Activated B cell treated with CpG ODN at 0.5 μM for 24 hours (primary cell): ENCODE measurements at places on chromosomes 5 and 9. TPM values are rescaled to one million over a fixed set of nuclear protein-coding genes. Genes with fewer than 3 reads are reported as not detected.

DNA sequence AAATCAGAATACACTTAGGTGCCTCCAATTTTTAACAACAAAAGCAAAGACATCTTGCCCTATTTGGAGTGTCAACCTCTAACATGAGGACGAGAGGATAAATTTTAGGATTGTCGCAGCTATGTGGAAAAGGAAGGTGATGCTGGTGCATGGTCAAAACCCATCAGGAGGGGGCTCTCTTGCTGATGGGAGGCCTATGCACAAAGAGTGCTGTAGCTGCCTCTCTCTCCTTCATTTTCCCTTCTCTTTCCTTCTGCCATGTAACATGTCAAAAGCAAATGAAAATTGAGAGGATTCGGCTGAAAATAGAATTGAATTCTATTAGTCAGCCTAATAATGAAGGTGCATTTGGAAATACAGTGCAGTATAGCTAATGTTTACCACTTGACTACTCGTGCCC lies 578.7 kb upstream of the ZNF462 start:
- H3K27ac ChIP-seq: no peak overlapping the region
- no peaks in the 10 kb centered on the region for H3K36me3 ChIP-seq
- no peaks in the 10 kb centered on the region for H3K27me3 ChIP-seq
- H3K4me1 ChIP-seq: no peaks in the 10 kb centered on the region

GRCh38 chr9:127931092-127931881 lies 710 bp upstream of the PIP5KL1 start:
- H3K27me3 ChIP-seq: peaks cover 3% of the 10 kb centered on the region
- H3K36me3 ChIP-seq: peaks cover 21% of the 10 kb centered on the region
- no peak overlapping the region for H3K27ac ChIP-seq
- DNase-seq: no peak
- peaks cover 45% of the 10 kb centered on the region for H3K4me1 ChIP-seq

GRCh38 chr9:128243215-128244018 lies 32.4 kb downstream of the GOLGA2 start:
- peaks cover 25% of the 10 kb centered on the region for H3K27me3 ChIP-seq
- no peak for DNase-seq
- H3K27ac ChIP-seq: no peak overlapping the region
- no peak overlapping the region for H3K4me3 ChIP-seq

Gene SLC28A3
- not detected in 2 replicates for total RNA-seq

GRCh38 chr5:77428526-77428925 lies 63.6 kb downstream of the WDR41 start:
- H3K36me3 ChIP-seq: peaks cover 59% of the 10 kb centered on the region
- H3K4me3 ChIP-seq: no peak overlapping the region
- no peaks in the 10 kb centered on the region for H3K4me1 ChIP-seq
- H3K27ac ChIP-seq: no peak overlapping the region
- no peak for DNase-seq
- no peaks in the 10 kb centered on the region for H3K27me3 ChIP-seq

Gene RPL12
- total RNA-seq: 2,278 and 2,307 TPM in 2 replicates

DNA sequence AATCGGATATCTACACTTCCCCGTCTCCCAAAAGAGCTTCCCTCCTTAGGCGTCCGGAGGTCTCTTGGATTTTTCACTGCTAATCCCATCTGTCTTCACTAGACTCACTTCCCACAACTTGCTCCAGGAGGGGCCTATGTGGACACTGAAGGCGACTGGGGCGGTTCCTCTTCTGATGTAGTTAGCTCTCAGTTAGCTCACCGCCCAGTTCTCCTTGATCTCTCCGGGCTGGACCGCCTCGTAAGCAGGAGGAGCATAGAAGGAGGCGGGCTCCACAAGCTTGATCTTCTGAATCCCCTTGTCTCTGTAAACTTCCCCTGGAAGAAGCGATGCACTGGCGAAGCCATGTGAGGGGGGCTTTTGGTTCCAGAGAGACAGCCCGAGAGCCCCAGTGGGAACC lies 112.0 kb upstream of the SELENOP start:
- H3K27me3 ChIP-seq: no peaks in the 10 kb centered on the region
- peaks cover 2% of the 10 kb centered on the region for H3K4me1 ChIP-seq
- no peak for DNase-seq
- no peak overlapping the region for H3K4me3 ChIP-seq
- no peak overlapping the region for H3K27ac ChIP-seq
- no peaks in the 10 kb centered on the region for H3K36me3 ChIP-seq

DNA sequence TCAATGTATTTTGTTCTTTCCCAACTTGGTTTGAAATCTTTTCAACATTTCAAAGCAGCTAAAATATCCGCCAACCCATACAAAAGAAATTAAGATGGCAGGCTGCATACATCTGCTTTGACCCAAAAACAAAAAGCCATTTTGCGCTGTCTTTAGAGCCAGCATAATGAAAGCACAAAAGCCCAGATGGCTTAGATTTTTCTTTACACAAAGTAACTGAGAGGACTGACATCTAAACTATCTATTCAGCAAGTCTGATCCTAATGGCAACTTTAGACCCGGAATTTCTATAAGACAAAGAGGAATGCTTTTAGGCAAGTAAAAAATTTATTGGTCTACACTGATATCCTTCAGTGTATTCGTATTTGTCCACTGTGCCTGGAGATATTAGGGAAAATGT lies 86.3 kb downstream of the MYO10 start:
- no peak for DNase-seq
- H3K36me3 ChIP-seq: no peaks in the 10 kb centered on the region
- no peaks in the 10 kb centered on the region for H3K4me1 ChIP-seq
- H3K4me3 ChIP-seq: no peak overlapping the region

GRCh38 chr5:11452852-11453251 lies 451.4 kb downstream of the CTNND2 start:
- no peaks in the 10 kb centered on the region for H3K36me3 ChIP-seq
- H3K4me1 ChIP-seq: no peaks in the 10 kb centered on the region
- H3K4me3 ChIP-seq: no peak overlapping the region
- no peaks in the 10 kb centered on the region for H3K27me3 ChIP-seq
- no peak for DNase-seq

Gene FOXD4L5
- total RNA-seq: 0.49 and 0.75 TPM in 2 replicates

DNA sequence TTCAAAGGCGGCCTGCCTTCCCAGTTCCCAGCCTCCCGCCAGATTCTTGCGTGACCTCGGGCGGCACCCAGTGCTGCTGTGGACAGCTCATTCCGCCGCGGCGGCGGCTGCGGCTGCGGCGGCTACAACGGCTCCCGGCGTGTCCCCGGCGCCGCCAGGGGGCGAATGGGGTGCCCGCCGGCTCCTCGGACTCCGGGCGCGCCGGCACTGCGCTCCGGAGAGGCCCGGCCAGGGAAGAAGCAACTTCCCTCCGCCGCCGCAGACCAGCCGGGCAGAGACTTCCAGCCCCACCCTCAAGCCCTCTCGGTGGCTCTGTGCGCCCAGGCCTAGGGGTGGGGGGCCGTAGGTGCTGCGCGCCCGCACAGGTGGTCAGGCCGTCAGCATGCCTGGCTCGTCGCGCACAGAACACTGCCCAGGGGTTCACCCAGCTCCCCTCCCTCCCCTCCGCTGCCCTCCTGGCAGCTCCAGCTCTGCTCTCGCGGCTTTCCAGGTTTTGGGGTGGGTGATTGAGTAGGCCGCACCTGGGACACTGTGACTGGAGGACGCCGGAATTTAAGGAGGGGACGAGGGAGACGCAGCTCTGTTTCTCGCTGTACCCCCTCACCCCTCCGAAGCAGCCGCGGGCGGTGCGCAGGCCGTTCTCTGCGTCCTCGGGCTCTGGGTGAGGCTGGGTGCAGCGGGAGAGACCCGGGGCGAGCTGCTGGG lies 20.2 kb downstream of the IGIP start:
- peak; percentile 62 for DNase-seq
- no peak overlapping the region for H3K27ac ChIP-seq
- peaks cover 21% of the 10 kb centered on the region for H3K27me3 ChIP-seq
- H3K4me1 ChIP-seq: peaks cover 26% of the 10 kb centered on the region
- peak overlapping the region; percentile 52 for H3K4me3 ChIP-seq

DNA sequence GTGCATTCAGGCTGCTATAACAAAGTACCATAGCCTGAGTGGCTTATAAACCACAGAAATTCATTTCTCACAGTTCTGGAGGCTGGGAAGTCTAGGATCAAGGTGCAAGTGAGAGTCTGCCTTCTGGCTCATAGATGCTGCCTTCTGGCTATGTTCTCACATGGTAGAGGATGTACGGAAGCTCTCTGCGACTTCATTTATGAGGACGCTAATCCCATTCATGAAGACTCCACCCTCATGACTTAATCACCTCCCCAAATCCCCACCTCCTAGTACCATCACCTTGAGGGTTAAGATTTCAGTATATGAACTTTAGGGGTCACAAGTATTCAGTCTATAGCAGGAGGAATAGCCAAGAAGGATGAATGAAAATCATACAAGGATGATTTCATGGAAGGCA lies 37.3 kb upstream of the KCNIP1 start:
- H3K4me3 ChIP-seq: no peak overlapping the region
- no peaks in the 10 kb centered on the region for H3K36me3 ChIP-seq

DNA sequence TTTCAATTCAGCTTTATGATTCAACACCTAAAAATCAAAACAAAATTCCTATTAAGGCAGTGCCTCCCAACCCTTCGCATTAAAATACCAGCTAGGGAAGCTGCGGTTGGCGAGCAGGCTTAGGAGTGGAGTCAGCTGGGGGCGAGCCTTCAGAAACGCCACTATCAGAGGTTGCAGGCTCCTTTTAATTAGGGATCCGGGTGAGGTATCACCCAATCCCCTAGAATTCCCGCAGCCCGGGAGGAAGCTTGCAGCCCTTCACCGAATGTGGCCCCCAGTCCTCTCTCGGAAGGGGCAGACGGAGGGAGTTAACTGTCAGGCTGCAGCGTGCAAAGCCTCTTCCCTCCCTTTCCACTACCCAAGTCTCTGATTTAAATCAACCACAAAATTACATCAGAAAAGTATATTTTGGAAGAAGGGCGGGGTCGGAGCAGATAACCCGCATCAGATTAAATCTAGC lies 1.7 kb downstream of the STC2 start:
- H3K27me3 ChIP-seq: peaks cover 64% of the 10 kb centered on the region
- H3K36me3 ChIP-seq: no peaks in the 10 kb centered on the region
- no peak overlapping the region for H3K4me3 ChIP-seq
- peaks cover 10% of the 10 kb centered on the region for H3K4me1 ChIP-seq
- DNase-seq: no peak
- H3K27ac ChIP-seq: no peak overlapping the region

DNA sequence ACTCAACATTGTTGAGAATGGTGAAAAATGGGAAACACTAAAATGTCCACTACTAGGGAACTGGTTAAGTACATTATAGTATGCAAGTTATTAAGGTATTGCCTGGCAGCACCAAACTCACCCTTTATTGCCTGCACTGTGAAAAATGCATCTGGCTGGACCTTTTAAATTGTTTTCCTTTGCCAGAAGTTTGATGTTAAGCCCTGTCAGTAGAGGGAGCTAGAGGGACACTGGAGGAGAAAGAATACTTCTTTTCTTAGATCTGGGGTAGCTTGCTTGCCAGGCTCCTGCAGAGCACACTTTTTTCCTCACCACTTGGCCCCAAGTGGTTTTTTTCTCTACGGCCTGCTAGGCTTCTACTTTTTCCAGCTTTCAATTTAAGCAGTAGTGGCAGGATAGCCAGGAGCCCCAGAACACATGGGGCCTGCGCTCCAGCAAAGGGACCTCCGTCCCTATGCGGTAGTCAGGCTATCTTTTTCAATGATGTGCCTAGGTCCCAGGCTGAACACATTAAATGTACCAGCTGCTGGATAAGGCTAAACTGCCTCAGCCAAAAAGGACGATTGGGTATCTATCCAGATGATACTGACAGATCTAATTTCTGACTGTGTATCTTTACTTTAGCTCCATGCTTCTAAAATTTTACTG lies 8.0 kb upstream of the HABP4 start:
- no peak overlapping the region for H3K4me3 ChIP-seq
- H3K4me1 ChIP-seq: no peaks in the 10 kb centered on the region
- H3K36me3 ChIP-seq: no peaks in the 10 kb centered on the region
- H3K27ac ChIP-seq: no peak overlapping the region
- DNase-seq: no peak
- H3K27me3 ChIP-seq: no peaks in the 10 kb centered on the region

Gene PCA3
- not detected in 2 replicates for total RNA-seq

Gene RAPGEF6
- 37.2 and 45.1 TPM in 2 replicates for total RNA-seq

DNA sequence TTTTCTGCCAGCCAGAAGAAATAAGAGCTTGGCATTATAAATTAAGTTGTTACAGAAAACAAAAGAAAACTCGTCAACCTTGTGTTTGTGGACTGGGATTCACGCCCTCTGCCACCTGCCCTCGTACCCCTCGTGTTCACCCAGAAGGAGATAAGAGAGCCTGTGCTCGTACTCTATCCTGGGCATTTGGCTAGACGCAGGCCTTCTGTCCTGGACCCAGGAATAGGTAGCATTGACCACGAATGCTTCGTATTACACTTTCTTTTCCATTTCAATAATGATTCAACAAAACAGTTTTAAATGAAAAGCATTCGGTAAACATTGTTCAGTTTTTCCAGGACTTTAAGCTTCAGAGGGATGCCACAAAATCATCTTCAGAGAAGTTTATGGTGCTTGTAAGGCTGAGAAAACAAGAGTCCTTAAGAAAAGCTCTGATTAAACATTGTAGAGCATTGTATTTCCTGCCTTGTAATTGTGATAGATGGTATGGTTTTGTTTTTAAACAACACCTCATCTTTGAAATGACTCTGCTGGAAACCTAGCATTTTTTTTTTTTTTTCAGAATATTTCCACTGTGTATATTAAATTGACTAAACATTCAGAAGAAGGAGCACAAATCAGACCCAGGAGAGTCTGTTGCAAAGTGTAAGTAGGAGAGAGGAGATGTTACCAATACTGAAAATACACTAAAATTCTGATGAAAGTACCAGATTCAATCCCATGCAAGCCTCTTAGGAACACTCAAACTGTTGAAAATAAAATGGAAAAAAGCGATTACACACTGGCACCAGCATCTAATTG lies 27.6 kb downstream of the MTX3 start:
- H3K27ac ChIP-seq: no peak overlapping the region
- H3K4me1 ChIP-seq: no peaks in the 10 kb centered on the region
- H3K27me3 ChIP-seq: peaks cover 3% of the 10 kb centered on the region
- H3K36me3 ChIP-seq: no peaks in the 10 kb centered on the region
- no peak for DNase-seq
- H3K4me3 ChIP-seq: no peak overlapping the region

- DNase-seq: no peak
- peaks cover 11% of the 10 kb centered on the region for H3K27me3 ChIP-seq
- no peak overlapping the region for H3K27ac ChIP-seq
- H3K4me3 ChIP-seq: no peak overlapping the region
- H3K4me1 ChIP-seq: peaks cover 7% of the 10 kb centered on the region
Measured at GRCh38 chr9:124497441-124497840, 9.8 kb downstream of the NR5A1 start.

Gene CLTB
- total RNA-seq: 29.5 and 48.9 TPM in 2 replicates

DNA sequence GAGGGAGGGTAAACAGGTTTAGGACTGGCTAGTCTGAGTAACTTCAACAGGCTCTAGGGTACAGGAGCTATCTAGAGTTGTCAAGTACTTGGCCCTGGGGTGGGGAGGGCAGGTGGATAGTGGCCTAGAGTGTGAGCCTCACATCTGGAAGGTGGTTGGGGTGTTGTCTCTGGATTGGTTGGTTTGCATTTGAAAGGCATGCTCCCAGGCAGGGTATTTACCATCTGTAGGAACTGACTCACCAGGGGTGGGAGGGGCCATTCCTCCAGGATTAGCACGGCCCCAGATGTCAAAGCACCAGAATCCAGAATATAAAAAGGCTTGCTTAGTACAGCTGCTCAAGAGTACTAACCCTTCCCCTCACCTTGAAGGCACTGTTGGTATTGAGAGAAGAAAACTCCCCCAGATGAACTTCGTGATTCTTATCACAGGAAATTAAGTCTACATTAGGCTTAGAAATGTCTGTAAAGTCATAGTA lies 193.3 kb downstream of the NTRK2 start:
- H3K4me3 ChIP-seq: no peak overlapping the region
- no peaks in the 10 kb centered on the region for H3K4me1 ChIP-seq
- H3K27me3 ChIP-seq: no peaks in the 10 kb centered on the region
- H3K36me3 ChIP-seq: no peaks in the 10 kb centered on the region

GRCh38 chr5:59358005-59358861 lies 535.3 kb downstream of the PDE4D start:
- no peaks in the 10 kb centered on the region for H3K4me1 ChIP-seq
- no peak for DNase-seq
- H3K36me3 ChIP-seq: no peaks in the 10 kb centered on the region
- no peak overlapping the region for H3K27ac ChIP-seq
